ENCODE measurements at places on chromosomes 5 and 9.

- DNase-seq, result no peak
These were observed 25.1 kb downstream of the ERGIC1 start for GRCh38 chr5:172858990-172859811.

GRCh38 chr5:35833224-35833623 lies 23.5 kb upstream of the IL7R start:
- DNase-seq, result no peak

DNA sequence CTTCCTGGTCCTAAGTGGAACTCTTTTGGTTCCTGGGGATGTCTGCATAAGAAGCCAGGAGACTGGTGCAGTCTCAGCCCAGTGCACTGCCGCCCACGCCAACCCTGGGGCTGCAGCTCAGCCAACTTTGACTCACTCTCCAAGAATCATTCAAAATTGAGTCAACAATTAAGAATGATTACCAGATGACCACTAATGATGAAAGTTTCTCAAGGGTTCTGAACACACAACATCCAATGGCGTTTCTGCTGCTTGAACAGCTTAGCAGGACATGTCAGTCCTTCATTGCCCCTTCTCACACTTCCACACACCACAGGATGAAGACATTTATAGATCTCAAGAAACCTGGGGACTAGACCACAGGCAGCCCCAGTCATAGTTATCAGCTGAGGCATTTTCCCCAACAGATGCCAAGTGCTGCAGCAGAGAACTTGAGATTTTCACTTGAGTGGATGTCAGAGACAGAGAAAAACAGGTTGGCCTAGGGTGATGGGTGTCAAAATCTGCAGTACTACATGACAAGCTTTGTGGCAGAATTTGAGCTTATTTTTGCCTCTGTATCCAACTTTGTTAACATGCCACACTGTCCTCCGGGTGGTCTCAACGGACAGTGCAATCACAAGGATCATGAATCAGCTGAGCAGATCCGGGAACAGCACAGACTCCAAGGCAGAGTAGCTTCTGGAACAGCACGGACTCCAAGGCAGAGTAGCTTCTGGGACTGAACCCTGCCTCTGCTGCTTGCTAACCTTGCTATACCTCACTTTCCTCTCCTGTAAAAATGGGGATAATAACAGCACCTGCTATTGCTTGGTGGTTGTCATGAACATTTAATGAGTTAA lies 356.1 kb downstream of the SPOCK1 start:
- DNase-seq, result no peak

DNA sequence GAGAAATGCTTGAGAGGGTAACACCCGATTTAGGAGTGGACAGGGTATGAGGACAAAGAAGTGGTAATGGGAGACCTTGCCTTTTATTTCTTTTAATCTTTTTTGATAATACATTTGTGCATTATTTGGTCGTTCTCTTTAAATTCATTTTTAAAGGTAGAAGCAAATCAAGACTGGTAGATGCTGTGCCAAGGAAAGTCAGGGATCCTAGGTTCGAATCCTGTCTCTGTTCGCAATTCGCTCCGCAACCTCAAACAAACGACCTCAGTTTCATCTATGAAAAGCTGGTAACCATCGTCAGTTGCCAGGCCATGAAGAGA lies 353 bp upstream of the TMED9 start:
- DNase-seq, result no peak

- DNase-seq, result no peak
These were observed 125.1 kb downstream of the BARX1 start for GRCh38 chr9:93830012-93830596.

DNA sequence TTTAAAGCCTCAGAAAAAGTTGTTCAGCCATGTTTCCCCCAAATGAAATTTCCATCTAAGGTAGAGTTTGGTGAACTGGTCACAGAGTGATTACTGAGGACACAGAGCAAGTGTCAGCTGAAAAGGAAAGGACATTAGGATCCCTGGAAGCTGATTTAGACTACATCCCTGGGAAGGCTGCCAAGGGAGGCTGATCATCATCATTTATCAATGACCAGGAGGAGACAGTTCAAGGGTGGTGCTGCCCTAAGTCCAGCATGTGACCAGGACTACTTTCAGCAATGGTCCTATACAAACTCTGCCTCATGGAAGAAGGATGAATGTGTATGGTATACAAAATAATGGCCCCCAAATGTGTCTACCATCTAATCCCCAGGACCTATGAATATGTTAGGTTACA lies 120.6 kb downstream of the PIK3R1 start:
- DNase-seq, result no peak

DNA sequence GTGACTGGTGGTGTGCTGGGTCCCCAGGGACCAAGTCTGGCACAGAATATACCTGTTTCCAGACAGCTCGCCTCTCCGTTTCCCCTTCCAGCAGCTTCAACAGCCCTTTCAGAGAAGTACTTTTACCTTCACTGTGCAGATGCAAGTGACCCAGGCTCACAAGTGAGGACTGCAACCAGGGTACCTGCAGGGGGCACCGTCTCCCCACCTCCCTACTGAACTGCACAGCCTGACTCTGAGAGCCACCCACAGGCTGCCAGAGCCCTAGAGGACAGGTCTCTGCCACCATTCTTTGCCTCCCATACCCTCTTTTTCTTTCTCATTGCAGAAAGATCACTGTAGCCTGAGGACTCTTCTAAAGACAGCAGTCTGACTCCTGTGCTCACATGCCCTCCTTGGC lies 15.4 kb downstream of the IL9 start:
- no peak for DNase-seq

GRCh38 chr5:73188764-73189531 lies 16.0 kb downstream of the TMEM174 start:
- DNase-seq, result no peak
